ENCODE measurements at places on chromosomes 2 and 18.

DNA sequence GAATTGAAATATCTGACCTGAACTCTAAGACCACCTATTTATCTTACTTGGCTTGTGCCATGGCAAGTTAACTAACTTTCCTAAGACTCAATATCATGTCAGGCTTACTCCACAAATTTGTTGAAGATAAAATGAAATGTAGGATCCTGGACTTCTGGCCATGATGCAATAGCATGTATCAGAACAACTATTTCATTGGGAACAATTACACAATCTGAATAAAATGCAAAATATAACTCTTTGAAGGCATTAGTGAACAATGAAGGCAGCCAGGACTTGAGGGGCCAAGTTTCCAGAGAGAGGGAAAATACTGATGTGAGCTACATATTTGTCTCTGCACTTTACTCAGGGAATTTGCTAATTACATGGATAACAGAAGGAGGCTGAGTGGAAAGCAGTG, 476.5 kb upstream of the ACVR2A start:
- DNase-seq: no peak

DNA sequence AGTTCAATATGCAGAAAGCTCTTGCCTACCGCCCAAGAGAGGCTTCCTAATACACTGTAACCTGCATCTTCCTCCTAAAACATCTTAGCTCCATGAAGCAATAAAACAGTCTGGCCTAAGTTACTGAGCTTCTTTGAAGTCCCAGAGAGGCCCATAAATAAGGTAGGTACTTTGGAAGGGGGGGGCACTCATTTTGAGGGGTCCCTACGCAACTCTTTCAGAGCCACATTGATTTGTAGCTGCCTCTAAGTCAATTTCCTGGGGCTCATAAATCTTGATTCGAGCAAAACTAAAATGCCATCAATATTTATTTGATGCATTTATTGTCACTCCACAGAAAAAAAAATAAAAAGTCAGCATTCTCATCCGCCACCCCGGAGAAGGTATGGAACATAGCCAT, 60.4 kb upstream of the SIX2 start:
- no peak for DNase-seq

- no peak for DNase-seq
Observed at GRCh38 chr2:98161186-98161585, 74.2 kb downstream of the VWA3B start.

- no peak for DNase-seq
Observed at GRCh38 chr18:74803769-74804168, 206.1 kb downstream of the ZNF407 start.

Measured in naive thymus-derived CD4-positive, alpha-beta T cell (primary cell).